Temporal lobe (tissue), 4 donors: ENCODE measurements at places on chromosomes 13 and 19. TPM values are rescaled to one million over a fixed set of nuclear protein-coding genes. Genes with fewer than 3 reads are reported as not detected.

FCHO1 gene
- total RNA-seq, result 20.7 TPM

ZNF865 gene
- total RNA-seq, result 2.7 TPM

NKPD1 gene
- 0.49 TPM for total RNA-seq

ZBTB32 gene
- total RNA-seq, result not detected

CYTH2 gene
- total RNA-seq, result 57.5 TPM

CCL25 gene
- total RNA-seq, result 0.25 TPM
